ENCODE measurements at places on chromosomes 4 and X.

DNA sequence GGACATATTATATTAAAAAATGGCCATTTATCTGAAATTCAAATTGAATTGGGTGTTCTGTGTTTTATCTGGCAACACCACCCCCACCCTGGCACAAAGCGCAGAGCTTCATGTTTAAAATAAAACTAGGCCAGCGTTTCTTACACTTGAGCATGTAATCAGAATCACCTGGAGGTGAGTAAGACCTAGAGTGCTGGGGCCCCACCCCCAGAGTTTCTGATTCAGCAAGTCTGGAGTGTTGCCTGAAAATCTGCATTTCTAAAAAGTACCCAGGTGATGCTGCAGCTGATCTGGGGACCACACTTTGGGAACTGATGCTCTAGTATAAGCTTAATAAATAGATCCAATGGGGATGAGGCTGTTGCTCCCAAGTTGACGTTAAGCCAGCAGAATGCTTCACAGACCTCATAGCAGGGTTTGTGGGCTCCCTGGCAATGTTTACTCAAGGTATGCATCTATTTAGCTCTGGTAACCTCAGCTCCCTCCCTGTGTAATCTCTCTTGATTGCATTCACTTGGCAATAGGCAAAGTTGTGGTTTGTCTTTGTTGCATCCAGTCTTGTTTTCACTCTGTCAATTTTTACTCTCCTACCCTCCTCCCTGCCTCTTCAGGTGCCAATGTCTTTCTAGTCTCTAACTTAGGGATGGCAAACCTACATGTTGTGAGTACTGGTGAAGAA, 99.8 kb upstream of the TEX13D start:
- DNase-seq: no peak

DNA sequence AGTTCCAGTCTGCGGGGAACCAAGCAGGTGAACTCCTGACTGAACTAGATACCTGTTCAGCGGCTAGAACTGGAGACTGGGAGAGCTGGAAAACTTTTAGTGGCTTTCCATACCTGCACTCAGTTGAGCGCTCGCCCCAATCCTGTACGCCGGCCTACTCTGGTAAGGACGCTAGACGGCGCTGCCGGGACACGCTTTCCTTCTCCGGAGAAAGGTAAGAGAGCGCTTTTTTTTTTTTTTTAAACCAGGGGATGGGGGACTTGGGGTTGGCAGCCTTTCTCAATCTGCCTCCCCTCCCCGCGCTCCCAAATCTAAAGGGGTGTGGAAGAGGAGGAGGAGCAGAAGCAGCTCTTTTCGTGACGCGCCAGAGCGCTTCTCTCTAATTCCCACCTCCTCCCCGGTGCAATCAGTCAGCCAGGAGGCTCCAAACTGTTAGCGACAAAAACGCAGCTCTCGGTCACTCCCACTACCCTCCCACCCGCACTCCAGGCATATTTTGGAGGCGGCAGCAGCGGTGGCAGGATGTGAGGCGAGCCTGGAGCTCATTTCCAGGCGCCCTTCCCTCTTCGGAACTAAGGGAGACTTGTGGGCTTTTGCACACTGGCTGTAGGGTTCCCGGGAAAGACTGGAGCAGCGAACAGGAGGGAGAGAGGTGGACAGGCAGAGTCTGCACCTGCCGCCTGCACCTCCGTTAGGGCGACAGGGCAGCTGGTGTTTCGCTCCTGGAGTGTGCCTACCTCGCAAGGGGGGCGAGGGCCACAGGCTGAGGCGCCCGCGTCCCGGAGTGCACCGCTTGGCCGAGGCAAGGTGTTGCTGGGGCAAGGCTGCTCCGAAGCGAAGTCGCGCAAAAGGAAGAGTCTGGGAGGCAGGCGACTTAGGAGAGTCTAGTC, at the start of gene IL1RAPL2:
IL1RAPL2 (plus strand) TSS at position 409 of the 890 bp plus-strand sequence.
- DNase-seq: no peak

DNA sequence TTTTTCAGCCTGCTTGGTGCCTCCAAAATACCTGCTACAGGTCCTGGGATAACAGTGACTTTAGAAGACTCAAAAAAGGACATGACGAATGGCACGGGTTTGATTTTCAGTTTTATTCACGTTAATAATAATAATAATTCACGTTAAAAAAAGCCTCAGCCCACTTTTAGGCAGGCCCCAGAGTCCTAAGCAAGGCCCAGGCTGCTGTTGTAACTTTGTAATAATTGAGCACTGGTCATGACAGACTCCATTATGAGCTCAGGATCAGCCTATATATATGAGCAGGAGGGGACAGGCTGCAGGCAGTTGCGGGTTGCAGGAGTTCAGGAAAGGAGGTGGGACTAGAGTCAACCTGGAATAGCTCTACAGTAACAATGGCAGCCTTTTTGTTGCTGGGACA, at the start of gene TMEM31:
TMEM31 (plus strand) TSS at position 301 of the 400 bp plus-strand sequence. CDS start 1,350 bp downstream, outside the sequence.
- no peak for DNase-seq

DNA sequence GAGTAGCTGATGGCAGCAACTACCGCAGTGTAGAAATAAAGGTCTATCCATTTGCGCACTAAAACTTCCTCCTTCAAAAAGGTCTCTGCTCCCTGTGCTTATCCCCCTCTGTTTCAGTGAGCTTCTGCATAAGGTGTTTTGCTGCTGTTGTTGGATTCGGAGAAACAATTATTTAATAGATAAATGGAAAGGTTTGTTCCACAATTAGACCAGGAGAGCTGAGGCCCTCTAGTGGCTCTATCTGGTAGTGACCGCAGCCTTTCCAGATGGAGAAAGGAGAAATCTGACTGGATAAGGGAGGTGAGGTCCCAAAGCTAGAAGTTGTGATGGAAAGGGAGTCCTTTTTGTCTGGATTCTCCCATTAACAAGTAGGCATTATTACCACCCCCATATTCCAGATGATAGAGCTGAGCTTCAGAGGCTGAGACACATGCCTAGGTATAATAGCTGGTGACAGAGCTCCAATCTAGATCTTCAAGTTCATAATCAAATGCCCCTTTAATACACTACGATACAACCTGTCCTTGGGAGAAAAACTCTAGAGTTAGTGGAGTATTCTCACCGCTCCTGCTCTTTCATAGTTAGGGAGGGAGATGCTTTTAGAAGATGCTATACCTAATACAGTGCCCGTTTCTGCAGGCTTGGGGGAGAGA, 5.1 kb upstream of the GABRQ start:
- DNase-seq: no peak

DNA sequence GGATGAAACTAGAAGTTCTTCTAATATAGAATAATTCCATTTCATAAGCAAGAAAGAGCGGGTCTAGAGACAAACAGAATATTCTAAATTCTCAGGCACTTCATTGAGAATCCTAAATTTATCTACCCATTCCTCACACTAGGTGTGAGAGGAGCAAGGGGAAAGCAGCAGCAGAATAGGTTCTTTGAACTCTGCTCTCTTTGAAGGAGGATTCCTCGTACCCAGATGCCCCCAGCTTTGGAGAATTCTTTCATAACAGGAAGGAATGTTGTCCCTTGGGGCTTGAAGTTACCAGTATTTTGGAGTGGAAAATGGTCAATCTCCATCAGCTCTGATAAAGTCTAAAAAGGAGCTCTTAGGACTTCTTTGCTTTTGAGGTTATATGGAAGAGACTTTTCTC, 59.7 kb upstream of the RASGEF1B start:
- no peak for DNase-seq

- DNase-seq: no peak
These were observed 50.4 kb upstream of the CCDC160 start for GRCh38 chrX:134186362-134187121.

GRCh38 chr4:174707051-174707676, 121.9 kb downstream of the GLRA3 start:
- no peak for DNase-seq

DNA sequence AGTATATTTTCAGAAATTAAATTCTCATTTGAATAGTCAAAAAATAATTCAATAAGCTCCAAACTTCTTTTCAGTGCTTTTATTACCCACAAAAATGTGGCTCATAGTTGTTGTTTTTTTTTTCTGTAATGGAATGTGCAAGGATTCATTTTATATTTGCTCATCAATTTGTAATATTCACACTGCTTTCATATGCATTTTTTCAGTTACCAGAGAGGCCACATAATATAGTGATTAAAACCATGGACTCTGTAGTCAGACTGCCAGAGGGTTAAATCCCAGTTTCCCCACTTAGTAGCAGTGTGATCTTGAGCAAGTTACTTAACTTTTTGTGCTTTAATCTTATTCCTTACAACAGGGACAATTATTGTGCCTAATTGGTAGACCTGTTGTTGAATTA, 64.5 kb downstream of the FAM9B start:
- DNase-seq: no peak

GRCh38 chr4:53590187-53590586, 1.1 kb downstream of the LNX1 start:
- DNase-seq: no peak

DNA sequence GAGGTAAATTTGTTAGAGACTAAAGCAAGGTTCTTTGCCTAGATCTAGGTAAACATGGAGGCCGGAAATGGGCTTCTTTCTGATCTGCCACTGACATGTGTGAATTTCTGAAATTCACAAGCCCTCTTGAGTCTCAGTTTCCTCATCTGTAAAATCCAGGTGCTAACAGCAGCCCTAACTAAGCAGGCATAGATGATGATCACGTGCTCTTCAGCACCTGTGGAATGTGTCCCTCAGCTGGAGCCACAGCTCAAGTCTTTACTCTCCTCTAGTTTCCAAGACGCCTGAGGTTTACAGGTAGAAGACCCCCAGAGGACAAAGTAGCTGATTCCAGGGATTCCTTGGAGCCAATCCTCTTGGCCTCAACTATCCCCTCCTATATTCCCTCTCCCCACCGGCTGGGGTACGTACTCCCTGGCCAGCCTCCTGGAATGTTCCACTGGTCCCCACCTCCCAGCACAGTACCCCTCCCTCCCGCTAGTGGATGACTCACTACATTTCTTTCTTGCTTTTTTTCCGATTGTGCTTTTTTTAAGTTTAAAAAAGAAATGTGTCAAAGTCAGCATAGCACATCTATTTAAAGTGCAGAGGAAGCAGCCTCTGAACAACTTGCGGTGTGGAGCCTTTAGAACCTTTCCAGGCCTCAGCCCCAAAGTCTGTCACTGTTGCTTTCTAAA, 98.4 kb downstream of the PHKA2 start:
- no peak for DNase-seq

DNA sequence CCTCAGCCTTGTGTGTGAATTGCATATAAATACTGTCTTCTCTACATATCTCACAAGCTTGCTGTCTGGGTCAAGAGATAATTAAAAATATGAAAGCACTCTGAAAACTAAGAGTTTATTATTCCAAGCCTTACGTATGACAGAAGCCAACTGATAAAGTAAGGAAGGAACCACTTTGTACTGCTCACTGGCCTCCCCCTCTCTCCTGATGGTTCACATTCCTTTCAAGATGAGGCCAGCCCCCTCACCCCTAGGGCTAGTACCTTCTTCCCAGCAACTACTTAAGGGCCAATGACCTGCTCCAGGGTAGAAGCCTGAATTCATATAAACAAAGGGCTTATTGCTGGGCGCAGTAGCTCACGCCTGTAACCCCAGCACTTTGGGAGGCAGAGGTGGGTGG, 5.4 kb upstream of the SOWAHD start:
- DNase-seq: no peak

- DNase-seq: no peak
These were observed 187.2 kb upstream of the SPRY1 start for GRCh38 chr4:123209436-123209835.

DNA sequence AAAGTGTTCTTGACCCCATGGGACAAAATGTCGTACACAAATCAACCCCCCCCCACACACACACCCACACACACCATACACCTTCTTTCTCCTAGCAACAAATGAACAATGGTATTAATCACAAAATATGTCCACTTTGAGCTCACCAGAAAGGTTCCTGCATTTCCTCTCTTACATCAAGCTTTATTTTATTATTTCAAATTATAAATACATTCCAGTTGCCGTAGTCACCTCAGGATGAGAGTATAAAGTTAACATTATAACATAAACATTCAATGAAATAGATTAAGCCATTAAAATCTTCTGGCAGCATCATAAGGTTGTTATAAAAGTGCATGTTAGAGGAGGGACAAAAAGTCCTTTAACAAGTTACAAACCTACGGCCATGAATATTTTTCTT, 7.3 kb downstream of the XK start:
- DNase-seq: no peak

- peak; percentile 23 for DNase-seq
These were observed 247.9 kb upstream of the EPHA5 start for GRCh38 chr4:65918212-65918611.

DNA sequence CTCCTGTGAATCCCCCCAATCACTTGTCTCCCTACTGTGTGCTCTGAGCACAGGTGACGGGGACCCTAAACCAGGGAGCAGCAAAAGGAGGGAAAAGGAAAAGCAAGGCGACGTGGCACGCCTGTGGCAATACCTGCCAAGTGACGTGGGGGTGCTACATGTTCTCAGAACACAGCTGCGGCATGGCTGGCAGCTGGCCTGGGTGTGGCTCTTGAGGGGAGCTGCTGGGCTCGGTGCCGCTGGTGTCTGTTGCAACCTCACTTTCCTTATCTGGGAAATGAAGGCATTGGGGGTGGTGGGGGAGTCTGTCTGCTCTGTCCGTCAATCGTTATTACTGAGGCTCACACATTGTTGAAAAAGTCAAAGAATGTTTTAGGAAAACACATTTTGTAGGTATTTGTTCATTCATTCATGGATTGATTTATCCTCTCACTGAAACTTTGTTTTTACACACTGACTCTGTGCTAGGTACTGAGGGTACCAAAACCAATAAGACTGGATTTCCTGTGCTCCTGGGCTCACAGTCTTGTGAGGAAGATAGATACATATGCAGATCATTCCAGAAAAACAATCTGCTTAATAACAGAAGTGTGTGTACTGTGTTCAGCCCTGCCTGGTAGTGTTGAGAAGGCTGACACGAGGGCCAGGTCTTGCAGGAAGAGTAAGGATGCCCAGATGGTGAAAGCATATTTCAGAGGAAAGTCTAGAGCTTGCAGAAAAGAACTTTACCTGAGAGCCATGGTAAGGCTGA, 217.6 kb downstream of the PTTG2 start:
- no peak for DNase-seq

- DNase-seq: no peak
These were observed 74.8 kb upstream of the BCOR start for GRCh38 chrX:40172401-40173142.

GRCh38 chr4:129623233-129623875, 527.4 kb downstream of the C4orf33 start:
- no peak for DNase-seq

DNA sequence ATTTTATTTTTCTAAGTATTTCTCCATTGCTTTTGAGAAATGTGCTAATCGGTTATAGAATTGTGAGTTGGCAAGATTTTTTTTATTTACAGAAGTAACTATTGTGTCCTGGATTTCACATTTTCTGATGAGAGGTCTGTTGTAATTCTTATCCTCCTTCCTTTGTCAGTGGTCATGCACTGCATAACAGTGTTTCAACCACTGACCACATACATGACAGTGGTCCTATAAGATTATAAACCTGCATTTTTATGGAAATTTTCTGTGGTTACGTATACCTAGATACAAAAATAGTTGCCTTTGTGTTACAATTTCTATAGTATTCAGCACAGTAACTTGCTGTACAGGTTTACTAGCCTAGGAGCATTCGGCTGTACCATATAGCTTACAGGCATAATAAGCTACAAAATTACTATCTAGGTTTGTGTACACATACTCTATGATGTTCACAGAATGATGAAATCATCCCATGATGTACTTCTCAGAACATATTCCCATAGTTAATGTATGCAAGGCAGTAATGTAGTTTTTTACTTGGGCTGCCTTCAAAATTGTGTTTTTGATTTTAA, 47.8 kb downstream of the APELA start:
- DNase-seq: no peak

- no peak for DNase-seq
These were observed 5.1 kb downstream of the CYTL1 start for GRCh38 chr4:5014007-5014682.
